DMS53 (cell line): ENCODE measurements at places on chromosomes 16 and 17.

GRCh38 chr17:3796822-3797170, 4.2 kb downstream of the ITGAE start:
- DNase-seq = no peak

DNA sequence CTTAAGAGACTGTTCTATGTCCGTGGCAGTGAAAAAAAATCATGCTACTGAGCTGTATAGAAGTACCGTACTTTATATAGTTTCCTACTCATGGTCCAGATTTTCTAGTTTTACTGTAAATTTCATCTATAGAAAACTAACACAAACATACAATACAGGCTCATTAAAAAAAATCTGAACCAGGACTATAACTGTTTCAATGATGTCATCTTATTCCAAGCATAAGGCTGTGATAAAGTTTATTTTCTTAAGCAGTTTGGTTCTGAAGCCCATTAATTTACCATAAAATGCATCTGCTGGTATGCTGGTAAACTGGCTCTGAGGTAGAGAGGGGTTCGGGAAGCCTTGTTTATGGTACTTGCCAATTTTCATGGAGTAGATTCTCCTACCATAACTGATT, 16.7 kb upstream of the NETO2 start:
- no peak for DNase-seq

DNA sequence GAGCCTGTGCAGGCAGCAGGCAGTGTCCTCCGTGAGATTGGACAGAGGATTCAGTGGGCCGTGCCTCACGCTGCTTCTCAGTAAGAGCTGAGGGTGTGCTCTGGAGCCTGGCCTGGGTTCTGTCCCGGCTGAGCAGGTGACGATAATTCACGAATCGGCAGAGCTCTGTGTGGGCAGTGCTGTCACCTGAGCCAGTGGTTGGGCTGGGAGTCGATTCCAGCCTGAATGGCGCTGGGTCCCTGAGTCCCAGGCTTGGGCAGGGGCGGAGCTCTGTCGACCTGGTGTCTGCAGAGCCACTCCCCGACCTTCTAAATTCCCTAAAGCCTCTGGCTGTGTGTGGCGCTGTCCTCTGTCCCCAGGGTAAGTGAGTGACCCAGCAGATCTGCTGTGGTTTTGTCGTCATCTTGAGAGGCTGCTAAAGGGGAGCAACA, 8.4 kb downstream of the ACSF3 start:
- no peak for DNase-seq

- DNase-seq = no peak
These were observed 4.8 kb downstream of the BANP start for GRCh38 chr16:87956098-87956364.

GRCh38 chr17:65115839-65116238, 21.3 kb upstream of the RGS9 start:
- DNase-seq = no peak

GRCh38 chr16:56351481-56351880, 73.9 kb downstream of the AMFR start:
- no peak for DNase-seq

DNA sequence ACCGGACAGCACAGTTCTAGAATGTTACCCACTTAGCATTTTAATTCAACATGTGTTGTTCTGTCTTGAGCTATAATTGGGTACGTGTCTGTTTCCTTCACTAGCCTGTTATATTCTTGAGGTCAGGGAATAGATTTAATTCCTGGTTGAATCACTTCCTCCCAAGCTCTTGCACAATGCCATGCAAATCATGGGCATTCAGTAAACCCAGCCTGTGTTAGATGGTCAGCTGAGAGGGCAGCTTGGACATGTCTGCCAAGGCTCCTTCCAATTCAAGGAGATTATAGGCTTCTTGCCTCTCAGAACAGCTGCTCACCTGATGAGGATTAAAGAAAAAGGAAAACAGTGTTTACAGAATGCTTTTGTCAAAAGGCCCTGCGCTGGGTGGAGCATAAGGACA, 12.6 kb downstream of the C1QTNF1 start:
- no peak for DNase-seq
